ENCODE measurements at places on chromosomes 16 and 17. TPM values are rescaled to one million over a fixed set of nuclear protein-coding genes. Genes with fewer than 3 reads are reported as not detected.

GRCh38 chr17:19833914-19834313 lies 33.8 kb downstream of the ULK2 start:
- no peak for DNase-seq

GRCh38 chr16:73663720-73664119 lies 615.8 kb upstream of the ZFHX3 start:
- no peak for DNase-seq

DNA sequence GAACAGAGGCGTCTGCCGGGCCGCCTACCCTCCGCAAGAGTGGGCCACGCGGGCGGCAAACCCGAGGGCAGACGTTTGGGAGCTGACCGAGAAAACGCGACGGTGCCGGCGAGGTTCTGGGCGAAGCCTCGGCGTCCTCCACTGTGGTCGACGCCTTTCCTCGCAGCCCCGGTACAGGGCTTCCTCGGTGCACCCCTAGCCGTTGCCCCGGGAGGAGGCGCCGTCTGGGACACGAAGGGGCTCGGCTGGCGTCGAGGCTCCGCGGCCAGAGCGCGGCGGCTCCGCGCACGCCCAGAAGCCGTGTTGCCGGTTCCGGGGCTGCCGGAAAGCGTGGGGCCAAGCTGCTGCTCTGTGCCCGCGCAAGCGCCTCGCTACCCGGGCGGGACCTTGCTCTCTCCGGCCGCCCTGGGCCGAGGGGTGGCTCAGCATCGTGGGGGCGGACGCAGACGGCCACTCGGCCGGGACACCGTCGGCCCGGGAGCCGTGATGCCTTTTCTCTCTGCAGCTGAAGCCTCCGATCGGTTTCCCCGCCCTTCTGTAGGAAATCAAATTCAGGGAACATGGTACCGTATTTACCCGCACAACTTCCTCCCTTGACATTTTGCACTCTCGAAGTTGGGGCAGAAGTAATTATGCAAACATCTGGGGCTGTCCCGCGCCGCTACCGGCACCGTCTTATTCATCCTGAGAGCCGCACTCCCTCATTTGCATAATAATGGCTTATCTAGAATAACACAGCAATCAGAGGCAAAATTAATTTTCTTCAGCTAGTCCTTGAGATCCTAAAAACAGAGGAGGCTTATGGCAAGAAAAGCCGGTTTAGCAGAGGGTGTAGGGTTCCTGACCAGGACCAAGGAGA lies 7.3 kb upstream of the CBX8 start:
- no peak for DNase-seq

DNA sequence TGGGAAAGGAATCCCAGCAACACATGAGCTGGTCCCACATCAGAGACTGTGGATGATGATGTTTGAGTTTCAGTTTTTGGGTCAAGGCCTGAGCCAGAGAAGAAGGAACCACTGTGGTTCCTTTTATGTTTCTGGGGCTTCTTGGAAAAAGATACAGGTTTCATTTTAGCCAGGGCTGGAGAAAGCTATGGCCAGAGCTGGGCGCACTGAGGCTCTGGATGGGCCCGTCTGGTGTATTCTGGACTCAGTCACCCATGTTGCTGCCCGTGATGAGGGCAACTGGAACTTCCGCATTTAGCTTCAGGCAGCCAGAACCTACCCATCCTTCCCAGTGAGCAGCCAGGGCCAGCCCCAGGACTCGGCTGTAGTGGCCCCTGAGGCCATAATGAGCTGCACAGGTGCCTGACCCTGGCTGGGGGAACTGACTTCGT lies 15.0 kb upstream of the PITPNA start:
- DNase-seq, result no peak

The KRTAP3-2 gene
- not detected for polyA plus RNA-seq

Measured in AG04450 (cell line).